Body of pancreas (tissue), 4 donors: ENCODE measurements at places on chromosomes 6 and 20. TPM values are rescaled to one million over a fixed set of nuclear protein-coding genes. Genes with fewer than 3 reads are reported as not detected.

TREML1 gene
- total RNA-seq, result not detected

PARD6B gene
- total RNA-seq, result 4.6 TPM

DNA sequence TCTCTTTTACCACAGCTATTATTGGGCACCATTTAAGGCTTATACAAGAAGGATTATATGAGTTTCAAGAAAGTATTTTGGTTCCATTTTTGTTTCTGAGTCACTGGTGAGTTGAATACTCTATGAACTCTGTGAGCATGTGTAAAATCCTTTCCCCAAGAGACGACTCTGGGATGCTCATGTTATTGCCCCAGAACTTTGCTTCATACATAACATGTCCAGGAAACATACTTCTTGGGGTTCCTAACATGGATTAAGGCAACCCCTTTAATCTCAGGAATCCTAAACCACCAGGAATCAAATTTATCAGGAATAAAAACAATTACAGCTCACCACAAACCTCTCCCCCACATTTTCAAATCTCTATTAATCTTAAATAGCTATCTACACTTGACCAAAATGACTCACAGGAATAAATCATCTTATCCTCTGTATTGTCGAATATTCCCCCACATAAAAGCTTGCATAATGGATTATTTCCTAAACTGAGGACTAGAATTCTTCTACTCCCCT lies 117.5 kb upstream of the COL21A1 start:
- H3K36me3 ChIP-seq, result no peaks in the 10 kb centered on the region
- H3K27ac ChIP-seq, result no peak overlapping the region
- peaks cover 3% of the 10 kb centered on the region for H3K4me1 ChIP-seq
- DNase-seq, result no peak

GRCh38 chr6:27130668-27131428 lies 116.7 kb upstream of the PRSS16 start:
- peaks cover 28% of the 10 kb centered on the region for H3K4me1 ChIP-seq
- H3K36me3 ChIP-seq, result no peaks in the 10 kb centered on the region
- H3K4me3 ChIP-seq, result no peak overlapping the region
- no peak overlapping the region for H3K27ac ChIP-seq
- no peak for DNase-seq

CAGE1 gene
- not detected for total RNA-seq
